ENCODE measurements at places on chromosomes 6 and 20.

- no peak for DNase-seq
Observed at GRCh38 chr6:90859612-90860011, 272.7 kb upstream of the MAP3K7 start.

GRCh38 chr6:124546601-124547000 lies 415.6 kb upstream of the RNF217 start:
- DNase-seq = no peak

GRCh38 chr6:131295081-131295480 lies 159.8 kb downstream of the AKAP7 start:
- no peak for DNase-seq

GRCh38 chr6:8170245-8170644 lies 67.9 kb upstream of the EEF1E1 start:
- DNase-seq = no peak

GRCh38 chr6:106677282-106677681 lies 47.9 kb downstream of the QRSL1 start:
- no peak for DNase-seq

All from anterior cingulate cortex (tissue), 58 donors.